ENCODE measurements at places on chromosomes 3 and 15. TPM values are rescaled to one million over a fixed set of nuclear protein-coding genes. Genes with fewer than 3 reads are reported as not detected.

Gene AGBL1
- not detected for total RNA-seq

Gene TMEM89
- not detected for total RNA-seq

- DNase-seq = no peak
Measured at GRCh38 chr3:55434789-55435188, 52.3 kb downstream of the WNT5A start.

GRCh38 chr3:178520451-178520850, 15.8 kb upstream of the KCNMB2 start:
- no peak for DNase-seq

GRCh38 chr3:180430896-180431295, 171.1 kb upstream of the TTC14 start:
- DNase-seq = no peak

DNA sequence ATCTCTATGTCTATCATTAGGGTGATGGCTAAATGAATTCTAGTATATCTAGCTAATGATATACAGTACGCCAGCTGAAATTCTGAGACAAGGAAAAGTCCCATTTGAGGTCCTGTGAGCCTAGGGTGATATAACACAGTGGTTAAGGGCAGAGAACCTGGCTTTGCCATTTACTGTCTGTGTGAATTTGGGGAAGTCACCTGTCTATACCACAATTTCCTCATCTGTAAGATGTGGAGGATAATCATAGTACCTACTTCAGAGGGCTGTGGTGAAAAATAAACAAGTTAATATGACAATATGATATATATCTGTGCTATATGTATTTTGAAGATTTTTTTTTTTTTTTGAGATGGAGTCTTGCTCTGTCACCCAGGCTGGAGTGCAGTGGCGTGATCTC, 9.8 kb upstream of the ANKDD1A start:
- no peak for DNase-seq

DNA sequence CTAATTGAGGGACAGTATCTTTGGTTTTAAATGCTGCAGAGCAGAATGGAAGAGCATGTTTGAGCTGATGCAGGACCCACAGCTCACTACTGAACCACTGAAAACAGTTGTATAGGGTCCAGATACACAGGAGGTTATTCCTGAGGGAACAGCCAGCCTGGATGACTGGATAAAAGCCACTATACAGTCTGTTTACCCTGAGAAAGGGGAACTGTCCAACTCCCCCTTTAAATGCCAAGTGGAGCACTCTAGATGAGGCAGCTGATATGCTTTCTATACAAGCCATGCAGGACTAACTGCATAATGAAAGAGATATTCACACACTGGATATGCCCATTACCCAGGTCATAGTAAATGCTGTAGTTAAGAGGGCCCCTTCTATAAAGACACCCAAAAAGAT, 138.6 kb downstream of the IMPG2 start:
- DNase-seq = no peak

GRCh38 chr3:183129243-183129642, 29.9 kb upstream of the MCCC1 start:
- DNase-seq = no peak

DNA sequence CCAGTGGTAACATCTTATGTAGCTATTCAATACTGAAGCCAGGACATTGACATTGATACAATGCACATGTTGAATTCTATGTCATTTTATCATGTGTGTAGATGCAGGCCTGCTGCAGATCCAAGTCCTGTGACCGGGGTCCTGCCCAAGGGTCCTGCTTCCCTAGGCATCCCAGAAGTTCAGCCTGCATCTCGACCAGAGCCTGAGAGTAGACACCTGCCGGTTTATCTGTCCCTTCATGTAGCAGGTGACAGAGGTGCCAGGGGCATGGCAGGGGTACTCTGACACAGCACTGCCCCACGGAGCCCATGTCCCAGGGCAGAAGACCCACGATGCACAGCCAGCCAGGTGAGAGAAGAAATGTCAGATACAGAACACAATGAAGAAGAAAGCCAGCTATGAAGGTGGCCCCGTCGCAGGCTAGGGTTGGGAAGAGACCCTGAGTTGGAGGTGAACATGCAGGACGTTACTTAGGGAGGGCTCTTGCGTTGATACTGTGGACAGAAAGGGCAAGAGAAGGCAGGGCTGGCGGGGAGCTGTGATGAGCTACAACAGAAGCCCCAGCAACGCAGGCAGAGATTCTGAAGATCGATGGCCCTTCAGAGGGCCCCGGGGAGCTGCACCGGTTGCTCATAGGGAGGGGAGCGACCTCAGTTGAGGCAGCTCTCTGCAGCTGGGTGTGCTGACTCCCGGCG, 51.0 kb downstream of the TPRA1 start:
- no peak for DNase-seq

DNA sequence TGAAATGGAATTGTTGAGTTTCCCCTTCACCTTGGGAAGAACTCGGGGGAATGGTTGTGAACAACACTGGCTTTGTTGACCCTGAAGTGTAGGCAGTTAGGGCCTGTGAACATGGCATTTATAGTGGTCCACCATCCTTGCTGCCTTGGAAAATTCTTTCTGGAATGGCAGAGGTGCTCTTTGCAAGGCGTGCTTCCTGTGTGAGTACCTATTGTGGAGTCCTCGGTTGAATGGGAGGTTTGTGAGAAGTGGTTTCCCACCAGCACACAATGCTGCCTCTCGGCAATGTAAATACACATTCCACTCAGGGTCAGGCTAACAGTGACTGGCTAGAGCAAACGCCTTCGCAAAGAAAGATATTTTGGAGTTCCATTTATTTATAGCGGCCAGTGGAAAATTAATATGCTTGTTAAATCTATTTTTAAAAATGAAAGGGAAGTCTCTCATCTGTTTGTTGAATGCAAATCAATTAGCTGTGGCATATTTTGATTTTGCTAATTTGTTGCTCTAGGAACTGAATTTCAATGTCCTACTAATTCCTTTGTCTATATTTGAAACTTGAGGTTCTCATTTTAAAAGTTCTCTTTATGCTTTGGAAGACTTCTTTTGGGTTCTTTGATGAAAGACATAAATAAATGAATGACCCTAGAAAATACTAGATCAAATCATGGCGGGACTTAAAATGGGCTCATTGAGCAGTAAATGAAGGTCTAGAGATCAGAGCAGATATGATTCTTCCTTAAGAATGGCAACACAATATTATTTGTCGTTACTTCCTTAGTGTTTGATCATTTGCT, 59.5 kb downstream of the FNDC3B start:
- DNase-seq = no peak

GRCh38 chr3:66150977-66151376, 69.8 kb upstream of the SLC25A26 start:
- DNase-seq = no peak

GRCh38 chr15:59298225-59298853, 74.3 kb downstream of the MYO1E start:
- DNase-seq = no peak

- no peak for DNase-seq
Measured at GRCh38 chr15:74426404-74427281, 7.1 kb downstream of the SEMA7A start.

- DNase-seq = no peak
Measured at GRCh38 chr3:106206146-106206545, 337.3 kb upstream of the CBLB start.
